Stimulated activated effector memory CD8-positive, alpha-beta T cell treated with anti-CD3 and anti-CD28 coated beads, Interleukin-12 subunit alpha, Interleukin-12 subunit beta, amount 100 ng/mL, for 72 hours (primary cell): ENCODE measurements at places on chromosomes 6 and 20.

- no peak for DNase-seq
These were observed 25.7 kb upstream of the HINT3 start for GRCh38 chr6:125930765-125931418.

DNA sequence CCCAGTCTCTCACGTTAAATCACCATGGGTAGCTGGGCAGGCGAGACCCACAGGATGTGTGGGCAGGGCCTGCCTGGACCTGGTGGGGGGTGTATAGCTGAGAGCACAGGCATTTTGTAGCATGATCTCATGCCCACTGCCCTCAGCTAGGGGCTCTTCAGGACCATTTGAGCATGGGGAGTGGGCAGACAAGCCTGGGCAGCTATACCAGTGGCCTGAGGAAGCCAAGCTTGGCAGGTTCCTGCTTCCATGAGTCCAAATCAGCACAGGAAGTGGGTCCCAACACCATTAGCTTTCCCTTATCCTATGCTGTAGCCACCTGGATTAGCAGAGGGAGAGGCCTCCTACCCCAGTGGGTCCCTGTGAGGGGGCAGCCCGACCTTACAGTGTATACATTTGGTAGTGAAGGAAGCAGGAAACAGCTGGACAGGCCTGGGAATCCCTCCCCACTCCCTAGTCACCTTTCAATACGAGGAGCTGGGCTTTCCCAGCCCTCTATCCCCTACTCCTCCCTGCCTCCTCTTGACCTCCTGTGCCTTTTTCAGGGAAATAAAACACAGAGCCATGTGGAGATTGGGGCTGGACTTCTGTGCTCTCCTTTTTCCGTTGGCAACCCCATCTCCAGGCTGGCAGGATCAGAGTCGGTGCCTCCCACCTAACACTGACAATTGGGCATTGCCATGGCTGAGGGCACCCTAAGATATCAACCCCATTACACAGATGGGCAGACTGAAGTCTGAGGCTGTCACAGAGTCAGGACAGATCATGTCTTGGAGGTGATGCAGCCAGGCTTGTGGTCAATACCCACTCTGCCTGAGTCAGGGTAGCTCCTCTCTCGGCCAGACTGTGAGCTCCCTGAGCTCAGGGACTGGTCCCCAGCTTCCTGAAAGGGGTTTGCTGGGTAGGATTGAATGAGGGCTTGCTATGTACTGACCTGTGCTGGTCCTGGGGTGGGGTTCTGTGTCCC lies 59.8 kb downstream of the MRPL14 start:
- no peak for DNase-seq

DNA sequence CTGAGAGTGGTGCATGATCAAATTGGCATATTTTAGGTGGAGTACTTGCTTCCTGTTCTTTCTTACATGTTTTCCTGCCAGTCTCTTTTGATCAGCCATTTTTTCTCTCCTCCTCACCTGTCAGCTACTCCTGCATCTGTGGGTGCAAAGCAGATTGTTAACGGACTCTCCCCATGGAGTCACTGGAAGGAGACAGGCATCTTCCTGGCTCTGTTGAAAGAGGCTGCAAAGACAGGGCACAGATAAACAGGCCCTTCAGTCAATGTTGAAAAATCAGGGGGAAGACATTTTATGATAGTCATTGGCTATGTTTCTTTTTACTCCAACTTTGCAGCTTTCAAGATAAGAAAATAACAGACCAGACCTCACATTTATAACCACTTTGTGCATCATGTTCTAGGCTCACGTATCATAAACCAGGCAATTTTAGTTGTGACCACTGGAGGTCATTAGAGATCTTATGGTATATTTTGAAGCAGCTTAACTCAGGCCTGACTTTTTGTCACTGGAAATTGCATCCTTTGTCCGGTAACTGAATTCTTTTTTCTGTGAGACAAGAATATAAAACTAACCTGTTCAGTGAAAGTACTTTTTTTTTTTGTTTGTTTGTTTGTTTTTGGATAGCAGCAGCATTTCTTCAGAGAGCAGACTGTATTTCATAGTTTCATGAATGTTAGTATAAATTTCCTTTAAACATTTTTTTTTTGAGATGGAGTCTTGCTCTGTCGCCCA lies 20.1 kb downstream of the ECT2L start:
- no peak for DNase-seq

DNA sequence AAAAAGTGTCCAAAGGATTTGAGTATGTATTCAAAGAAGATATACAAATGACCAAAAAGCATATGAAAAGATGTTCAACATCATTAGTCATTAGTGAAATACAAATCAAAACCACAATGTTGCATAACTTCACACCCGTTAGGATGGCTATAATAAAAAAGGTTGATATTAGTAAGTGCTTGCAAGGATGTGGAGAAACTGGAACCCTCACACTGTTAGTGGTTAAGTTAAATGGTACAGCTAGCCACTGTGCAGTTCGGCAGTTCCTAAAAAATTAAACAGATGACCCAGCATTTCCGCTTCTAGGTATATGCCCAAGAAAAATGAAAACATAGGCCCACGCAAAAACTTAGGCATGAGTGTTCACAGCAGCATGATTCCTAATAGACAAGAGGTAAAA lies 38.6 kb downstream of the IBTK start:
- no peak for DNase-seq

DNA sequence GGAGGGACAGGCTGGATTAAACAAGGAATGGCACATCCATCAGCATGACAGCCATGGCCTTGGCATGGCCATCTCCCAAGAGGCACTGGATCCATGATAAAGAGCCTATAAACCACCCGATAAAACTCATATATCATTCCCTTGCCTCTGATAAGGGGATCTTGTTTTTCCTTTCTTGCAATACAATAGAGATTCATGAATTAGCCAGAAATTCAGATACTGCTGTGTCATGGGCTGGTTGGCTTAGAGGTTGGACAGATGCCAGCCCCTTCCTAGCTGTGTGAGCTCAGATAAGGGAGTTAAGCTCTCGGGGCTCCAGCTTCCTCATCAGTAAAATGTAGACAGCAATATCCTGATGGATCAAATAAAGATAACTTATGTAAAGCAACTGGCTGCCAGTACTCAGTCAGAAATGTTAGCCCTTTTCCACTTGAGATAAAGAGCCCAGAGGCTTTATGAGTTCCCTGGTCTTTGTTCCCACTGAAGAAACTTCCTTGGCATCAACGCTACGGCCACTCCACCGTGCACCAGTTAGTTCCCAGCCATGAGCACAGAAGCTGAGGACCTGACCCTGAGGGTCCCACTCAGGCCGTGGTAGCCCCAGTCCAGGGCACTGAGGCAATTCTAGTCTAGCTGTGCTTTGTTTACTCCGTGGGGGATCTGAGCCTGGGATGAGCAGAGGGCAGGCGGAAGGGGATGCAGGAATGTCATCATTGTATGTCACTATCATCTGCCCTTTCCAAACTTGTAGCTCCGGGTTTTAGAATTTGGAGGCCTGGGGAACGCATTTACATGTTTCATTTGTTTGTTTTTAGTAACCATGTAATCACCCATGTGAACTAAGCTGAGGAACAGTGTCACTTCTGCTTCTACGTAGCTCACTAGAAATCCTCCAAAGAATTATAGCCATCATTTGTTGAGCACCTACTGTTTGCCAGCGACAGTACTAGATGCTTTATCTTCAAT lies 67.2 kb upstream of the TBC1D7 start:
- no peak for DNase-seq

- DNase-seq, result no peak
These were observed 151.7 kb downstream of the GRIK2 start for GRCh38 chr6:101545191-101545590.

GRCh38 chr6:74070091-74070490 lies 374.1 kb downstream of the CD109 start:
- DNase-seq, result no peak

DNA sequence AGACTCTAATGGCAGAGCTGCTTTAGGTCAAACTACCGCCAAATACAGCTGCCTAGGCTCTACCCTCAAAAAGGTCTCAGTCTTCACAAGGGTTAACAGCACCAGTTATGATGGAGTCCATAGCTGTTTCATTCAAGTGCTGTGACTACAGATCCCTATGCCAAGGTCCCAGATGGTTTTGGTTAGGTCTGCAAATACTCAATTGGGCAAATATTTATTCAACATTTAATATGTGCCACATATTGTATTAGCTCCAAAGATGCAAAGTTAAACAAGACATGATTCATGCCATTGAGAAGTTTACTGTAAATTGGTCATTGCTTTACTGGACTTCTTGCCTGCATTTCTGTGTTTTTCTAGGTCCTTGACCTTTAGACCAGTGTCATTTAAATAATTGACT lies 55.8 kb upstream of the TFAP2D start:
- DNase-seq, result no peak

DNA sequence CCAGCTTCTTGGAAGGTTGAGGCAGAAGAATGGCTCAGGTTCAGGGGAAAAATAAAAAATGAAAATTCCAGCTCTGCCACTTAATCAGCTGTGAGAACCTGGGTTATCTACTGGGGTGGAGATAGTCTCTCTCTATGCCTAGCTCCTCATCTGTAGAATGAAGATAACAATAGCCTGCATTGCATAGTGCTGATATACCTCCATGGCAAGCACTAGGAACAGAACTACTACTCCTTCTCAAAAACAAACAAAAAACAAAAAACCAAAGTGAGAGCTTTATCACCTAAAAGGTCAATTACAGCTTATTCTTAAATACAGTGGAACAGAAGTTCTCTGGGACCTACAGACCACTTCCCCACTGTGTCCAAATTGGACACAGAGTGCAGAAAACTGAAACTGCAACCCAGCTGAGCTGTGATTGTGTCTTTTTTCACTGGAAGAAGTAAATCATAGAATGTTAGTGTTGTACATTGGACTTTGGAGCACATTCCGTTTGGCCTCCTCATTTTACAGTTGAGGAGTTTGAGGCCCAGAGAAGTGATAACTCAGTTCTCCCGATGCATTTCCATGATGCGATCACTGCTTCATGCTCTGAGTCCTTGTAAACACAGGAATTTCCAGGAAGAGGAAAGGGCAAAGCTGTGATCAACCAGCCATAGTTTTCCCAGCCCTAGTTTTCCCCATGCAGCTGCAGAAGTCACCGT lies 23.3 kb downstream of the MTFR2 start:
- no peak for DNase-seq

- peak; percentile 32 for DNase-seq
These were observed 3.9 kb upstream of the ZNF831 start for GRCh38 chr20:59159493-59160376.

DNA sequence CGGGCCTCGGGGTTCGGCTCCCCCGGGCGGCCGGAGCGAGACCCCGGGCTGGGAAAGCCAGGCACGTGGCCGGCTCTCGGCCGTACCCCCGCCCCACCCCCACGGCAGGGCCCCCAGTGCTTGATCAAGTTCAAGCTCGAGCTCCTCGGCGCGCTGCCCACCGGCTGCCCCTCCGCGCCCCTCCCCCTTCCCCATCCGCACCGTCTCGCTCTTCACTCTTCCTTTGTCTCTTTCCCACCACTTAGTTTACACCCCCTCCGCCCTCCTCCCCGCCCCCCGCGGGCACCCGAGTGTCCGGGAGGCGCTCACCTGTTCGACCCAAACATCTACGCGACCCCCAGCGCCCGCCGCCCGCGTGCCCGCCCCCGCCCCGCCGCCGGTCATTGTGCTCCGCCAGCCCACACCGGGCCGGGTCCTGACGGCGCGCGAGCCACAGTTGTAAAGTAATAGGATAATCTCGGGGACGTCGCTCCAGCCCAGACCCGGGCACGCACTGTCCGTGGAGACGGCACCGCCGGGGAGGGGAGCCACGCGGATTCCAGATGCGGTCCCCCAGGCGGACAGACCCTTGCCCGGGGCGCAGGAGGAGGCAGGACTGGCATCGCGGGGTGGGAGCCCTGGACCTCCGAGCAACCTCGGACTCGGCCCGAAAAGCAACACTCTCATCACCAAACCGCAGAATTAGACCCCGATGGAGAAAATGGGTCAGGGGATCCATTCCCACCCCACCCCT lies 100.7 kb downstream of the NOL4L start:
- DNase-seq, result peak; percentile 65

DNA sequence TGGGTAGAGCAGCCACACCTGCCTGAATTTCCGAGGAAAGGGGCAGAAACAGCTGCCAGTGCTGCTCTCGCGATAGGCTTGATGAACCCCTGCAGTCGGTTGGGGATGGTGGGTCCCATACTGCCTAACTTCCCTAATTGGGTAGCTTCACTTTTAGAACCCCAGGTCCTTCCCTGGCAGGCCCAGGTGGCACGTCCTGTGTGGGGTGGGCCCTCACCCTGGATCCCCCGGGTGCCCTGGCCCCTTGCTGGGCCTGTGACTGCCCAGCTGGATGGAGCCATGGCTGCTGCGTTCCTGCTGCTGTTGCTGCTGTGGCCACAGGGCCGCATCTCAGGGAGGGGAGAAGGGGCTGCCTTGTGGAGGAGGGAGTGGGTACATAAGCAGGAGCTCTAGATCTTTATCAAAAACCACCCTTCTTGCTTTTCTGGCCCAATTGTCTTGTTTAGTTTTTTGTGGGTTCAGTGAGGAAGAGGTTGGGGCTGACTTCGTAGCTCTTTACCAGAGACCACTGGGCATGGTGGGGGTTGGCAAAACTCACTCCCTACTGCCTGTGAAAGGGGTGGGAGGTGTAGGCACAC lies 19.2 kb downstream of the TREML4 start:
- DNase-seq, result no peak

- DNase-seq, result no peak
These were observed 805.8 kb upstream of the GJE1 start for GRCh38 chr6:141326925-141327324.

DNA sequence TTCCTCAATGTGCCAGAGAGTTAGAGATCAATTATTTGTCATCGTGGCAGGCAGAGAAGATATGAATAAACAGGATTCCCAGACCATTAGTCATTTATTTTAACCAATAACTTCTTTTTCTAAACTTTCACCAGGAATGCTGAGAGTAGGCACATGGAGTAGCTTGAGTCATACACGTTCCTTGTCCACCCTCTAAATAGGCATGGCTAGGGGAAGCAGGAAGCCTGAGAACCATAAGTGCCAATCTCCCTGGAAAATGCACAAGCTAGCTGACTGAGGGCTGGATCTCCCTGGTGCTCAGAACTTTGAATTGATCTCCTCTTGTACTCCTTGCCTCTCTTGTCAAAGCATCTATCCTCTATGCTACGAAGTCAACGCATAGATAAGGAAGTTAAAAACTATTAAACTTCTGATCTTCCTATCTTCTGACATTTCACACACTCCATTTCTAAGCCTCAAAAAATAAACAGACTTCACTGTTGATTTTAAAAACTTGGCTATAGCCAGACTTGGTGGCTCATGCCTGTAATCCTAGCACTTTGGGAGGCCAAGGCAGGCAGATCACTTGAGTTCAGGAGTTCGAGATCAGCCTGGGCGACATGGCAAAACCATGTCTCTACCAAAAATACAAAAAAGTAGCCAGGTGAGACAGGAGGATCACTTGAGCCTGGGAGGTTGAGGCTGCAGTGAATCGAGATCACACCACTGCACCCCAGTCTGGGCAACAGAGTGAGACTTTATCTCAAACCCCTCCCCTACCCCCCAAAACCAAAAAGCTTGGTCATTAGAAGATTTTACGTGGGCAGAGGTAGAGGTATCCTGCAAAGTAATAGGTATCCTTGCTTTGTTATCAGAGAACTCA lies 11.8 kb downstream of the ADTRP start:
- no peak for DNase-seq
